ENCODE measurements at places on chromosomes 3 and 15.

- DNase-seq: no peak
Measured at GRCh38 chr3:99921986-99922385, 104.3 kb downstream of the CMSS1 start.

DNA sequence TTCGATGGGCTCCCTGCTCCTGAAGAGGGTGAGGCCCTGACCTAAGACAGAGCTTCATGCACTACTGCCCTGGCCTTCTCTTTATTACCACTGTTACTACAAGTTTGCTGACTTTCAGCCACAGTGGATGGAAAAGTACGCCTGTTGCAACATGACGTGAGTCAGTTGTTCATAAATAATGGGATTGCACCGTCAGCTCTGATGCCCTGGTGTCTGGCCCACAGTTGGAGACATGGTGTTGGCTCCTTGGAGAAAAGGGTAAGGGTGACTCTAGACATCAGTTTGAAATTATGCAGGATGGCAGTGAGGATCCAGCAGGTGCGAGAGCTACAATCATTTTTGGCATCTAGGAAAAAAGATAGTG lies 5.5 kb downstream of the PAQR5 start:
- DNase-seq: no peak

- DNase-seq: no peak
Measured at GRCh38 chr3:114879059-114880031, 267.7 kb downstream of the ZBTB20 start.

- no peak for DNase-seq
Measured at GRCh38 chr15:68204361-68204760, 771 bp downstream of the CALML4 start.

DNA sequence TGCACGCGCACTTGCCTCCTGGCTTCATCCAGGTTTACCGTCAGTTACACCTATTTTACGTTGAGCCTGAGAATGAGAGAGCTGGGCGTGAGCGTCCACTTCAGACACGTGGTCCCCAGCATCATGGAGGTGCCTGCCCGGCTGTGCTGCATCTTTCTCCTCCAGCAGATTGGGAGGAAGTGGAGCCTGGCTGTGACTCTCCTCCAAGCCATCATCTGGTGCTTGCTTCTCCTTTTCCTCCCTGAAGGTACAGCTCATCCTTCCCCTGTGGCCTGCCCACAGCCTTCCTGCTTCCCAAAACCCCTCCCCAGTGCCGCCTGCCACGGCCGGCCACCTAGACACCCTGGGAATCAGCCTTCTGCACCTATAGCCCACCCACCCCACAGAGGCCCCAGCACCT lies 31.6 kb downstream of the SLC22A14 start:
- no peak for DNase-seq

DNA sequence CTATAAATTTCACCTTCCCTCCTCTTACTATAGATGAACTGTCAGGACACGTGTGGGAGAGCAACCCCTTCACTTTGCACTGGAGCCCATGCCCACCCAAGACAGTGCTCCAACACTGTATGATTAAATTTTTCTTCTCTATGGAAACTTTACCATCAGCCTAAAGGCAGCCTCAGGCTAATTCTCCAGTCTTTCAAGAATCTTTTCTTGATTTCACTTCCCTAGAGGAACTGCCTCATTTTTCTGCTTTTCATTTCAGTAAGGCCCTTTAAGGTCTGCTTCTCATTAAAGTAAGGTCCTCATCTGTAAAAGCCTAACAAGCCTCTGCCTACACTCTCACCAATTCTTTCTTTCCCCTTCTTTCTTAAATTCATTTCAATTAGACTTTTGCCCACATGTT lies 137.3 kb downstream of the KCNMB2 start:
- no peak for DNase-seq

GRCh38 chr15:101479851-101480612 lies 9.5 kb downstream of the PCSK6 start:
- no peak for DNase-seq

GRCh38 chr3:77380136-77380535 lies 340.2 kb downstream of the ROBO2 start:
- no peak for DNase-seq

DNA sequence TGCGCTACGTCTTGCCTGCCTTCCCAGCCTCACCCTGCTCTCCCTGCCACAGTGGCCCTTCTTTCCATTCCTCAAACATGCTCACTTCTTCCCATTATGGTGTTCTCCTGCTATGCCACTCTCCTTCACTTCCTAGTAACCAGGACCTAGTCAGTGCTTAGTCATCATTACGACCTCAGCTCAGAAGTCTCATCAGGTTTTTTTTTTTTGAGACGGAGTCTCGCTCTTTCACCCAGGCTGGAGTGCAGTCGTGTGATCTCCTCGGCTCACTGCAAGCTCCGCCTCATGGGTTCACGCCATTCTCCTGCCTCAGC lies 149.5 kb downstream of the GREM1 start:
- DNase-seq: peak; percentile 13

GRCh38 chr3:52291508-52292181 lies 4.0 kb downstream of the GLYCTK start:
- DNase-seq: no peak

GRCh38 chr3:196012941-196013476 lies 68.9 kb downstream of the TFRC start:
- DNase-seq: no peak

GRCh38 chr3:151327571-151328198 lies 1.7 kb downstream of the P2RY13 start:
- DNase-seq: no peak

DNA sequence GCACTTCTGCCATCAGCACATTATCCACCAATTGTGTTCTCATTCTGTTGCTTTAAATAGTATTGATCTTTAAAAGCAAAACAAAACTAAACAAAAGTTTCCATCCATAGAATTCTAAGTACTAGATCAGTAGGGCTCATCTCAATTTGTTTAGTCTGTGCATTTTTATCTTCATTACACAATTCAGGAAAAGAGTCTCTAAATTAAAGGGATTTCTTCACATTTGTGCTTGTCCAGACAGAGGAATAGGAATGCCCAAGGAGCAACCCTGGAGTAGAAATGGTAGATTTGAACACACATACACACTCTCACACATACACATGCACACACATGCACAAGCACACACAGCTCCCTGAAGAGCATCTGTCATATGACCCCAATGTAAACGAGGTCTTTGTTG lies 21.4 kb downstream of the LMCD1 start:
- DNase-seq: no peak

Data from hematopoietic multipotent progenitor cell (in vitro differentiated cells).